Activated CD8-positive, alpha-beta T cell treated with anti-CD3 and anti-CD28 coated beads for 36 hours (primary cell): ENCODE measurements at places on chromosomes 6 and 20.

GRCh38 chr6:159996626-159997497, 28.0 kb downstream of the IGF2R start:
- no peak for DNase-seq

DNA sequence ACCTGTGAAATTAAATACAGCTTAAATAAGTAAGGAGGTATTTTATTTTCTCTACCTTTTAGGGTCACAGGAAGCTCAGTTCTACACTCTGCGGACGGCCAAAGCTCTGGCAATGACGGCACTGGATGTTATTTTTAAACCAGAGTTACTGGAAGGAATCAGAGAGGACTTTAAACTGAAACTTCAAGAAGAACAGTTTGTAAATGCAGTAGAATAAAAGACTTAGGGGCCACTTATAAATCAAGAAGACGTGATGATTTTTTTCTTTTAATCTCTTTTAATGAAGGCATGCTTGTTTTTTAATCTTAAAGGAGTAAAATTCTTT, 16.2 kb downstream of the PM20D2 start:
- DNase-seq = no peak

DNA sequence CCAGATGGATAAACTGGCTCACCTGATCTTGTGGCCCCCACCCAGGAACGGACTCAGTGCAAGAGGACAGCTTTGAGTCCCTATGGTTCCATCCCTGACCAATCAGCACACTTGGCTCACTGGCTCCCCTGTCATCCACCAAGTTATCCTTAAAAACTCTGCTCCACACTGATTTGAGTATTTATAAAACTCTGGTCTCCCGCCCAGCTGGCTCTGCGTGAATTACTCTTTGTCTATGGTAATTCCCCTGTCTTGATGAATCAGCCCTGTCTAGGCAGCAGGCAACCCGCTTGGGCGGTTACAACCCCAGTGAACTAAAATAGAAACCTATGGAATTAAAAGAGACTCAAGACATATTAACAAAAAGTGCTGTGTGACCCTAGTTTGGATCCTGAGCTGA, 38.1 kb upstream of the CD83 start:
- DNase-seq = peak; percentile 68

GRCh38 chr20:32611868-32612267, 26.7 kb upstream of the NOL4L start:
- no peak for DNase-seq

DNA sequence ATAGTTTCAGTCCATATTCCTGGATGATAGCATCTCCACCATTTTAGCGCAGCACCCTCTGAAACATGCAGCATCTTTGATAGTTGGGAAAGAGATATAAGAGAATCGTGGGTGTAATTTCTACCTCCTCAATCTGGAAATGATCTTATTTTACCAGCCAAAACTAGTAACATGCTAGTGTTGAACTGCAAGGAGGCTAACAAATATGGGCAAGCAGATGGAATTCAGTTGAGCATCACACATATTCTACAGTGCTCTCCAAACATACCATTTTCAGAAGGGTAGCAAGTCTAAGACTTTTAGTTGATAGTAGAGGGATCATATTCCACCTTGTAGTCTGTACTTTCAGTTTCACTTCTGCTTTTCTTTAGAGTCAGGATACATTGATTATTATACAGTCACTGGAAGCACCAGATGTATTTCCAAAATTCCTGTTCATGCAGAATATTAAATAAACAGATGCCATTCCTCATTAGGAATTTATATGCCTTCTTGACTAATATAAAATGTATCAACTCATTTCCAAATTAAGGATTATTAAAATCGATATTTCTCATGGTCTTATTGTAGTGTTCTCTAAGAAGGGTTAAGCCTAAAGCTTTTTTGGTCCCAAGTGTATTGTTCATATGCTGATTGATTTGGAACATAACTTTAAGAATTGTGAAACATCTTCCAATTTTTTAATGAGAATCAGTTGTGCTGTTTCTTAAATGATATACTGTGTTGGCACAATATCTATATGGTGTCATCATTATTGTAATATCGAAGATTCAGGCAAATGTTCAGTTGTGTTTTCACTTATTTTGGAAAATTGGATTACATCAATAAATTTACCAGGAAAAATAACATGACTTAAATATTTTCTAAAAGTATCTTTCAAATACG, 362.0 kb downstream of the CENPW start:
- DNase-seq = no peak

- DNase-seq = no peak
Observed at GRCh38 chr6:78460711-78461110, 406.6 kb upstream of the IRAK1BP1 start.

DNA sequence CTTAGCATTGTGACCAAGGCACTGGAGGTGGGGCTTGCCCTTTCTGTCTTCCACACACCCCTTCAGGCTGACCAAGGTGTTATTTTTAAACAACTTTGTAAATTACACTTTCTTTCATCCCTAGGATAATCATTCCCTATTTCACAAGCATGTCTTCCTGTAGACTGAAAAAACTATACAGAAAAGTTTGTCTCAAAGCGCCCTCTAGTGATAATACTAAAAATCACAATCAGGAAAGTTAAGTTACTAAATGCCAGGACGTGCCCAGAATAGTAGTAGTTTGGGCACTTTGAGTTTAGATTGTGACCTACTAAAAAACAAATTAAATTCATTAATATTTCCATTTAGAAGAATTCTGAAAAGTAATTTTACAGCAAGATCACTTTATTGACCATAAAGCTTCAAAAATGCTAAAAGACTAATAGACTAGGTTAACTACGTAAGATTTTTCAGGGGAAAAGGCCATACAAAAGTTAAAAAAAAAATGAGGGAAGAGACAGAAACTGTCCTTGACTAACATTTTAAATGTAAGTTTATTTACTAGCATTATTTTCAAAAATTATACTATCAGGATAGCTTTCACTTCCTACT, 123.3 kb upstream of the DUSP22 start:
- DNase-seq = no peak

GRCh38 chr6:76876922-76877553, 586.3 kb downstream of the HTR1B start:
- no peak for DNase-seq

DNA sequence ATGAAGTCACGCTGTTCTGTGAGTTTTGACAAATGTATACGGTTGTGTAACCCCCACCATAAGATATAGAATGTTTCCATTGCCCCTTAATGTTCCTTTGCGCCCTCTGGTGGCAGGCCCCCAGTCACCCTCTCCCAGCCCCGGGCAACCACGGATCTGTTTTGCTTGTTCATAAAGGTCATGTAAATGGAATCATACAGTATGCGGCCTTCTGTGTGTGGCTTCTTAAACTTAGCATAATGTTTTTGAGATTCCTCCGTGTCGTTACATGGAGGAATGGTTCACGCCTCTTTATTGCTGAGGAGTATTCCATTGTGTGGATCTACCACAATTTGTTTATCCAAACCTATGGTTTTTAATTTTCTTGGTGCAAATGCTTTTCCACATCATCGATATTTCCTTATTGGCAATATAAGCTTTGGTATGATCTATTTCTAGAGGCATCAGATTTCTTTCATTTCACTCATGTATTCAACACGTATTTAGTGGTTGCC, 28.4 kb downstream of the LYRM2 start:
- peak; percentile 90 for DNase-seq

DNA sequence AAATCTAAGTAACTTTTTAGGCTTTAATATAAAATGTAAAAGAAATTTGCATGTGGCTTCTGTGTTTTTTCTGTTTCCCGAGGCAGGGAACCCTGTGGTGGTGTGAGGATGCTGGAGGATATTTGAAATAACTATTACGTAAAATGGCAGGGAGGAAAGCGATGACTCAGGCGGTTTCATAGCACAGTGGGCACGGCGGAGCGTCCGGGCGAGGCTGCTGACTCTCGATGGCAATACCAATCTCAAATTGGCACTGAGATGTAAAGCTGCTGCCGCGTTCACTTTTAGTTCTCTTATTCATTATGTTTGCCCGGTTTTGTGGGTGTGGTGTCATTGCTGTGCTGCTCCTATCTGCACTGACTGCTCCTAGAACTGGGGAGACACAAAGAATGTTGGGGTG, 254.3 kb downstream of the THBS2 start:
- no peak for DNase-seq

- no peak for DNase-seq
Observed at GRCh38 chr20:43755851-43756250, 29.0 kb upstream of the GTSF1L start.

DNA sequence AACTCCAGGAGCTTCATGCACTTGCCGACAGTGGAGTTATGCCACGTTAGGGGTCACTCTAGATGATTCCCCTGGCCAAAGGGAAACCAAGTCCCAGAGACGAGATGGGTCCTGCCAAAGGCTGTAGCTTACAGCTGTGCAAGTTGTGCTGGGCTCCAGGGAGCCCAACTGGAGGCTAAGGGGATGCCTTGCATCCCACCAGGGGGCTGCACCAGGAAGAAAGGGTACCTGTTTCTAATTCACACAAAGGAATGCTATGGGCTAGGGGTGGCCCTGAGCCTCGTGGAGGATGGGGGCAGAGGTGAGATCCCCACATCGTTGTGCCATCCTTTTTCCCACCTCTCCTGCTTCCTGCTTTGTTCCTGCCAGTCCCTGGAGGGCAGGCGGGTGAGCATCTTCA, 23.7 kb upstream of the SCRT2 start:
- no peak for DNase-seq

DNA sequence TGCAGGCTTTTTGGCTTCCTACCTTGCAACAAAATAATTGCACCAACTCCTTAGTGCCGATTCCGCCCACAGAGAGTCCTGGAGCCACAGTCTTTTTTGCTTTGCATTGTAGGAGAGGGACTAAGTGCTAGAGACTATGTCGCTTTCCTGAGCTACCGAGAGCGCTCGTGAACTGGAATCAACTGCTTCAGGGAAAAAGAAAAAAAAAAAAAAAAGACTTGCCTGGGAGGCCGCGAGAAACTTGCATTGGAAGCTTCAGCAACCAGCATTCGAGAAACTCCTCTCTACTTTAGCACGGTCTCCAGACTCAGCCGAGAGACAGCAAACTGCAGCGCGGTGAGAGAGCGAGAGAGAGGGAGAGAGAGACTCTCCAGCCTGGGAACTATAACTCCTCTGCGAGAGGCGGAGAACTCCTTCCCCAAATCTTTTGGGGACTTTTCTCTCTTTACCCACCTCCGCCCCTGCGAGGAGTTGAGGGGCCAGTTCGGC, 420 bp downstream of the SOX4 start:
- peak; percentile 24 for DNase-seq

GRCh38 chr6:119313937-119314884, 35.4 kb downstream of the MAN1A1 start:
- DNase-seq = peak; percentile 63

- no peak for DNase-seq
Observed at GRCh38 chr6:21663966-21664313, 70.4 kb downstream of the SOX4 start.
